ENCODE measurements at places on chromosomes 6 and 20.

DNA sequence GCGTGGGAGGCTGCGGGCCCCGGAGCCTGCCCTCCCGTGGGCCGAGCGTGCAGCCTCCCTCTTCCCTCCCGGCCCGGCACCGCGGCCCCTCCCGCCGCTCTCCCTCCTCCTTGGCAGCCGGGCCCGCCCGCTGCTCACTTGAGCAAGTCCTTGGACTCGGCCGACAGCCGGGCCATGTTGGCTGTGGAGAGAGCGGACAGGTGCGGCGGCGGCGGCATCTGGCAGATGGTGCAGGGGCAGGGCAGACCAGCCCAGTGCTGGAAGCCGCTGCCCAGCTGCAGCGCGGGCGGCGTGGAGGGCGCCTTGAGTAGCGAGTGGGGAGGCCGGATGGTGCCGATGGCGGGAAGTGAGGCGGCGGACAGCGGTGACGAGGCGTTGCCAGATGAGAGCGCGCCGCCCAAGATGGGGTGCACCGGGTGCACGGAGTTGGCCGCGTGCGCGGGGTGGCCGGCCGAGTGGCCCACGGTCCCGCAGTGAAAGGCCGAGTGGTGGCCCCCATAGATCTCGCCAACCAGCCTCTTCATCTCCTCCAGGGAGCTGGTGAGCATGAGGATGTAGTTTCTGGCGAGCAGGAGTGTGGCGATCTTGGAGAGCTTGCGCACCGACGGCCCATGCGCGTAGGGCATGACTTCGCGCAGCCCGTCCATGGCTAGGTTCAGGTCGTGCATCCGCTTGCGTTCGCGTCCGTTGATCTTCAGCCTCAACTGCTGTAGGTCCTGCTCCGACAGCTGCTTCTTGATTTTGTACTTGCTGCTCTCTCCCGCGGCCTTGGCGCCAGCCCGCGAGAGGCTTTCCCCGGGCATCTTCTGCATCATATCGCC is 766 bp downstream of the OLIG3 start:
- no peak for DNase-seq

DNA sequence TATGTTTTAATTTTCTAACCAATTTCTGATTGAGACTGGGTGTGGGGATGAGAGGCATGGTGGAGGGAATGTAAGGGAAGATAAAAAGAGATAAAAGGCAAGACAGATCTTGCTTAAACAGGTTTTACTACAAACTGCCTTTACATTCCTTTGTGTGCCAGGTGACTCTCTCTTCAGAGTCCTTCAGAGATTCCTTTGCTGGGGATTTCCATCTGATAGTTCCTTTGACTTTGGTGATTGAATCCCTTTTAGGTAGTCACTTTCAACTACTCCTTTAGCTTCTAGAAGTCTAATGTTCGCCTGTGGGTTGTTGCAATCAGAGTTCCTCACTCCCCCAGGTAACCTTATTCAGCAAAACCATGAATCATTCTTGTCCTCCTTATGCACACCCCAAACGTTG is 283.3 kb upstream of the MANEA start:
- no peak for DNase-seq

DNA sequence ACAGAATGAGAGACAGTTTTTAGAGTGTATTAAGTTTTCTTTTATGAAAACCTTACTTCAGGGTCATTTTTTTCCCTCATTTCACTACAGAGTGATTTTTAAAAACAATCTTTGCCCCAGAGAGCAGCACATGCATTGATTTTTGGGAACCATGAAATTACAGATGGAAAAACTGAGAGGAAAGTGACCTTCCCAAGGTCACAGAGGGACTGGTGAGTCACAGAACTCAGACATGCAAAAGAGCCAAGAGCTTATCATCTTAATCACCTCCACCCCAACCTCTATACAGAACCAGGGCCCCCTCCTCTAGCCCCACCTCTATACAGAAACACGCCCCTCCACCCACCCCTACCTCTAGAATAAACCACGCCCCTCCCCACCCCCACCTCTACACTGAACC is 10.7 kb downstream of the PXMP4 start:
- DNase-seq = no peak

GRCh38 chr6:117440706-117441525 is 15.2 kb upstream of the ROS1 start:
- DNase-seq = no peak

DNA sequence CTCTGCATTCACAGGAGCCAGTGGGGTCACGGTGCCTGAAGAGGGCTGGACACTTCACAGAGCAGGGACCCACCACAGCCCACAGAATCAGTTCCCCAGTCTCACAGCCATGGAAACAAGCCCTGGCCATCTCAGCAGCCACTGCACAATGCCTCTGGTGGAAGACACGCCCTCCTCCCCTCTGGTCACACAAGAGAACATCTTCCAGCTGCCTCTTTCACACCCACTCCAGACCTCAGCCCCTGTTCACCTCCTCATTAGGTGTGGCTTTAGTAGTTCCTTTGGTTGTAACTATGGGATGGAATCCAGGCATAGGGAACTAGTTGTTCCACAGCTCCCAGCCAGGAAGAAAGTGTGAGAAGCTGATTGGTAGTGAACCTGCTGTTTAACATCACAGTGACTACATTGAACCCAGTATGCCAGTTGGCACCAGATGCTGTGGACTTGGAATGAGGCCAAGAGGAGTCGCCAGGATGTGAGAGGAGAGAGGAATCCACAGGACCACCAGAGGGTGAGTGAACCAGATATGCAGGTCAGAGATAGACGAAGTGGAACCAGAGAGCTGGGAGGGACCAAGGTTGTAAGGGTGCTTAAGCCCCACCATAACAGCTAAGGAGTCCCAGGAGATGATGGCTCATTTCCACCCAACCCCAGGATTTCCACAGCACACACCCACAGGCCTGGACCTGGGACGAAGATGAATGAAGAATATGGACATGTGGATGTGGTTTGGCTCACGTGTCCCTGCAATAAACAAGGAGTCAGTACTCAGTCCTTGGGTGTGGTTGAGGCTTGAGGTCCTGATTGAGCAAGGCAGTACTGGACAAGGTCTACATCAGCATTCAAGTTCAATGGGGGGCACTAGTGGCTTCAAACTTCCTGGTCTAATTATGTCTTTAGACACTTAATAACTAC is 8.8 kb upstream of the BTN3A3 start:
- no peak for DNase-seq

All from GM12864 (cell line).